ENCODE measurements at places on chromosomes 11 and 22.

- no peak for DNase-seq
These were observed 84.7 kb downstream of the MSANTD4 start for GRCh38 chr11:105937331-105937730.

GRCh38 chr11:74611369-74611861, 19.0 kb downstream of the POLD3 start:
- peak; percentile 15 for DNase-seq

DNA sequence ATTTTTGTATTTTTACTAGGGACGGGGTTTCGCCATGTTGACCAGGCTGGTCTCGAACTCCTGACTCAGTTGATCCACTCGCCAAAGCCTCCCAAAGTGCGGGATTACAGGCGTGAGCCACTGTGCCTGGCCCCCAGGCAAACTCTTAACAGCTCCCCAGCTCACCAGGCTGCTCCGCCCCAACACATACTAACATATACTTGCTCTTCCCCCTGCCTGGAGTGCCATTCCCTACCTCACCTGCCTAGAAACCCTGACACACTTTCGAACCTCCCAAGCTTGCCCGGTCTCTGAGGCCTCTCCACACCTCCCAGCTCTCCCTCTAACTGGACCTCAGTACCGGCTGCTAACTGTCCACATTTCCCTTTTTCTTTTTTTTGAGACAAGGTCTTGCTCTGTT, 8.5 kb downstream of the MAP4K2 start:
- DNase-seq: no peak

GRCh38 chr11:38990841-38991240, 2392.8 kb upstream of the RAG2 start:
- DNase-seq: no peak

- DNase-seq: no peak
These were observed 15.1 kb downstream of the MTMR2 start for GRCh38 chr11:95908826-95909225.

- no peak for DNase-seq
These were observed 1.8 kb downstream of the FUT4 start for GRCh38 chr11:94545264-94546161.

DNA sequence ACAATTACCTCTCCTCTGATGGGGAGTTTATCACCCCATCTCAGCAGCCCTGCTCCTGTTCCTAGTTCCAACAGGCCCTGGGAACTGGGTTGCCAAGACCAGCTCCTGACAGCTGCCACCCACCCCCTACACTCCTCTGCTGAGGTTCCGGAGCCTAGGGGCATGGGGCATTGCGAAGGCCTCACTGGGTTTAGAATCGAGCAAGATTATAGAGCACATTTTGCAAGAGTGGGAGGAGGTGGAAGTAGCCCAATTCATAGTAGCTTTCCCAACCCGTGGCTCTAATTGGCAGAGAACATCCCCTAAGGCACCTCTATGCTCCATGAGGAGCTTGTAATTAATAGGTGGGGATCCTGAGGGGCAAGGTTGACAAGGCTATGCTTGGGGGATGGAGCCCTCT, 23.0 kb downstream of the MYEOV start:
- no peak for DNase-seq

DNA sequence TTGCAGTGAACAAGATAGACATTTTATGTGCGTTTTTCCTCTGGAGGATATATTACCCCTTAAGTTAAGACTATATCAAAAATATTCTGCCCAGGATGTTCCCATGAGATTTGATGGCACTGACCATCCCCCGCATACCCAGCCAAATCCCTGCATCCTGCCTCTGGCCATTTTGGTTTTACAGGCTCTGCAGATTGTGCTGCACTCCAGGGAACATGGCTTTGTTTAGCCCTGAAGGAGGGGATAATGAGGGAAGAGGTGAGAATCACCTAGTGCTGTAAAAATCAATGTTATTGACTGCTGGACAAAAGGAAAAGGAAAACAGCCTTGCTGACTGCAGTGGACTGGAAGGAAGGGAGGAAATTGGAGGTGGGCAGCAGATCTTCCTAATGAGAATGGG, 717.4 kb downstream of the DLG2 start:
- peak; percentile 14 for DNase-seq
